ENCODE measurements at places on chromosomes 4 and X.
A peak's percentile ranks its signal among the peaks of the same experiment; 100 is the strongest.

DNA sequence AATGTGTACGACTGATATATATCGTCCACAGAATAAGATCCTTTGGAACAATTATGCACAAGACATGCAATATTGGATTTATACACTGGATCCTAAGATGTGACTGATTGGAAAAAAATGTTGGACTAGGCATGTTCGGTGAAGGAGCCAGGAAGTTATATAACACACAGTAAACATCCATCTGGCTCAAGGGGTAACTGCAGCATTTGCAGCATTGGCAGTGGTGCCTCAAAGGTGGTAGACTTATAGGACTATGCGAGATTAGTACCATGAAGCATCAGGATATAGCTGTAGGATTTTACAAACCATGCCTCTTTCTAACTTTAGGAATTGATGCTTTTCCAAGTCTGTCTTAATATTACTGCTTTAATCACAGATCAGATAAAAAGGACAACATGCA, 34.3 kb downstream of the MSX1 start:
- no peak for DNase-seq

DNA sequence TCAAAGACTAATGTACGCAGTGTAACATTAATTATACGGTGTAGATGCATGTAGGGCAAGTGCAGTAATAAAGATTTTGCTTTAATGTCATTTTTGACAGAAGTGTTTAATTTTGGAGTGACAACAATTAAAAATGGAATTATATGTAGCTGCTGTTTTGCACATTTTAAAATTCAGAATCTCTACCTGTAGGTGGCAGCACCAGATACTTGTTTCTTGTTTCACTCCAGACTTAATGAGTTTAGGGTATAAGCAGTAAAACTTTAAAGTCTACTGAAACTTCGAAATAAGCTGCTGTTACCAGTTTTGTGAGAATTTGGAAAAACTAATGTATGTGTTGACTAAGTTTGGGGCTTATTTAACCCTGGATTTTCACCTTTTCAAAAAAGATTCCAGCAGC, 144.9 kb downstream of the POLA1 start:
- no peak for DNase-seq

GRCh38 chrX:115311601-115312001, 22.1 kb downstream of the LUZP4 start:
- DNase-seq = no peak

- DNase-seq = no peak
Measured at GRCh38 chr4:83618431-83618830, 82.5 kb downstream of the GPAT3 start.

GRCh38 chr4:52948057-52948423, 85.9 kb downstream of the RASL11B start:
- DNase-seq = no peak

DNA sequence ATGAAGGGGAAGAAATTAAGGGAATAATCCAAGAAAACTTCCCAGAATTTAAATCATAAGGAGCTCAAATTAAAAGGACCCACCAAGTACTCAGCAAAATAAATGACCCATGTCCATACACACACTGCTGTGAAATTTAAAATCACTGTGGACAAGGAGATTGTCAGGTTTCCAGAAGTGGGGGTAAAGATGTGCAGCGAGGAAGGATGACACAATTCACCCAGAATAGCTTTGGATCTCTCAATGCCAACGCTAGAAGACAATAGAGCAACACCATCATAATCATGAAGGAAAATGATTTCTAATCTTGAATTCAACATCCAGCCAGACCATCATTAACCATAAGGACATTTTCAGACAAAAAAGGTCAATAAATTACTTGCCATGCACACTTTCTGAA, 65.7 kb downstream of the CASK start:
- DNase-seq = no peak

- DNase-seq = no peak
Measured at GRCh38 chr4:67291644-67292043, 253.7 kb downstream of the CENPC start.

DNA sequence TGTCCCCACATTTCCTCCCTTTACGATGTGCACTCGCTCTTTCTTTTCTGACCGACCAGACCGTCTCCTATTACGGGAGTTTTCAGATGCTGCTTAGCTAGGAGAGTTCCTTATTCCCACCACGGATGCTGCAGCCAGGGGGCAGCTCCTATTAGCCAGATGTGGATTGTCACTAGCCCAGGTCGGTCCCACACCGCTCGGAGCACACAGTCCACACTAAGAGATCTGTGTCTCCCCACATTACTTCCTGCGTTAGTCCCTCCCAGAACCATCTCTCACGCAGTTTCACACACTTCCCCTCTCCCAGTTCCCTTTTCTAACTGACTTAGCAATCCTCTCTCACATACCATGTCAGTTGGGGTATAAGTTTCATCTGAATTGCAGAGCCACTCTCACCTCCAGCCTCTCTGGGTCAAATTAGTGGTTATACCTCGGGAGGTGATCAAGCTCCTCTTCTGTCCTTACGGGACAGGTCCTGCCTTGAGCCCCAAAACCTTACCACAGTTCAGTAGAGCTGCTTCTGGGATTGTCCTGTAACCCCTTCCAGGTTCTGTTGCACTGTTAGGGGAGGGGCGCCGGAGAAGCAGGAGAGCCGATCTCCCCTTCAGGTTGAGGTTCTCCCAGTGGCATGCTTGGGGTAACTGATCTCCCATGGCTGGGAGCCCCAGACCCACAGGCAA, 28.2 kb downstream of the SULT1E1 start:
- DNase-seq = no peak

GRCh38 chr4:35164063-35164462, 1080.3 kb downstream of the ARAP2 start:
- no peak for DNase-seq

DNA sequence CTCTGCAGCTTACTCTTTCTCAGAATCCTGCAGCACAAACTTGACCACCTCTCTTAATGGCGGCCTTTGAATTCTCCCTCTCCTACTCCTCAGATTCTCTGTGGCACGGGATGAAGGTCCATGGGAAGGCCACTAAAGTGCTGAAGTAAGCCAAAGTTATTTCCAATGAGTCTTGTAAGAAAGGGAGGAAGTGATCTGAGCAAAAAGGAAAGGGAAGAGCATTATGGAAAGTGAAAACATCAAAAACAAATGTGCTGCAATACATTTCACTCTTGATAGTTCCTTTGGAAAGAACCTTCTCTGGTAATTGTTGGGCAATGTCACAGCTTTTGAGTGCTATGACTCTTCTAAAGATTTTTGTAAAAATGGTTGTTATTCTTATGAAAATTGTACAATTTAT, 54.3 kb upstream of the CAMK2D start:
- DNase-seq = no peak

GRCh38 chr4:129282293-129282692, 186.3 kb downstream of the C4orf33 start:
- no peak for DNase-seq

- no peak for DNase-seq
Measured at GRCh38 chr4:102439236-102439614, 61.9 kb upstream of the NFKB1 start.

DNA sequence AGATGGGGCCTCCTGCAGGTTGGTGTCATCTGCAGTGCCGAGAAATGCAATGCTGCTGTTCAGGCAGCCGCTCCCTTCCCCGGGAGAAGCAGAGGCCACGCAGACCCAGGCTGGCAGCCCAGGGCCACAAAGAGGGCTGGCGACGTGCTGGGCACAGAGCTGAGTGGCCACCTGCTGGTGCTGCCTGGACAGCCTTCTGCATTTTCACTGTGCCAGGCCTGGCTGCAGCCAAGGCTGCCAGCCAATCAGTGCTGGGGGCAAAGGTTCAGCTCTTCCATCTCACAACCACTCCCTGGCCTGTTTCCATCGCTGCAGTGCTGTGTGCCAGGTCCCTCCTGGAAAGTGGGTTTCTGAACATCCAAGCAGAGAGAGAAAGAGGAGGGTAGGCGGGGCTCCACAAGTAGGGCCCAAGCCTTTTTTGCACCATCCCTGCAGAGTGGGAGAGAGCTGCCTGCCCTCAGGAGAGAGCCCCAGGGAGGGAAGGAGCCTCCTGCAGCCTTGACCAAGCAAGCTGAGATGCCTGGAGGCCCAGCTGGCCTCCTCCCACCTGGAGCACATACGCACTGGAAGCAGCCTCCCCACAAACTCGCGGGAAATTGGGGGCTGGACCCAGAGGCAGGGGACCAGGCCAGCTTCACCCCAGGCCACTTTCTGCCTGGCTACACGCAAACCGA, 20.1 kb downstream of the ADRA2C start:
- DNase-seq = no peak

- DNase-seq = no peak
Measured at GRCh38 chr4:88706574-88706973, 8.9 kb upstream of the NAP1L5 start.

GRCh38 chrX:103404231-103405008, 28.1 kb downstream of the BEX3 start:
- peak; percentile 51 for DNase-seq

DNA sequence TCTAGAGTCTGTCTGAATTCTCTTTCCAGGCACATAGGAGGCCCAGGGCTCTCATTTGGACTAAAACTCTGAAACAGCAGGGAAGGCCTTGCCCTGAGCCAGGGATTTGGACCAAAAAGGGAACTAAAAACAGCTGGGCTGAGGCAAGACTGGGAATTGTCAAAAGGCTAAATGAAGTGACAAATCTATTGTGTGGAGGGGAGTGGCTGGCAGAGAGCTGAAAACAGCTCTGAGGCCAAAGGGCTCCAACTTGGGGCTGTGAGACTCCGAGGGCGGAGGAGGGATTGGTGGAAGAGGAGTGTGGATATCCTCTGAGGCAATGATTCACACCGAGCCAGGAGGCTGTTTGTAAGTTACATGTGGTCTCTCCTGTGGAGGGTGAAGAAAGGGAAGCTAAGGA, 63.2 kb downstream of the PHEX start:
- no peak for DNase-seq

GRCh38 chr4:41360214-41360920, 103.6 kb downstream of the UCHL1 start:
- peak; percentile 24 for DNase-seq

DNA sequence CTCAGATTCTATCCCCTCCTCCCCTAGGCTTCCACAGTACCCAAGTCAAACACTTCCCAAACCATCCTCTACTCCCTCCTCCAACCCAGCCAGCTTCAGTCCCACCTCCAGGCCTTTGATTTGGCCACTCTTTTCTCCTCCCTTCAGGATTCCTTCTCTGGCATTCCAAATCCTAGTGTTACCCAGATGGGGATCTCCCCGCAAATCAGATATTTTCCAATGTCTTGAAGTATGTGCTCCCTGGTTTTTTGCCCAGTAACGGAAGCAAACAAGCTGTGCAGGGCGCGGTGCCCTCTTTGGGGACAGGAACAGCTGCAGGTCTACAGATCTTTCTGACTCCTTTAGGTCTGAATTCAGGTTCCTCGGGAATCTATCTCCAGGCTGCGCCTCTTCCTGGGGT, 2.2 kb upstream of the SYN1 start:
- DNase-seq = no peak

GRCh38 chrX:106894392-106894909, 8.7 kb downstream of the RIPPLY1 start:
- peak; percentile 31 for DNase-seq

GRCh38 chr4:121654738-121655137, 42.0 kb downstream of the ANXA5 start:
- DNase-seq = no peak

DNA sequence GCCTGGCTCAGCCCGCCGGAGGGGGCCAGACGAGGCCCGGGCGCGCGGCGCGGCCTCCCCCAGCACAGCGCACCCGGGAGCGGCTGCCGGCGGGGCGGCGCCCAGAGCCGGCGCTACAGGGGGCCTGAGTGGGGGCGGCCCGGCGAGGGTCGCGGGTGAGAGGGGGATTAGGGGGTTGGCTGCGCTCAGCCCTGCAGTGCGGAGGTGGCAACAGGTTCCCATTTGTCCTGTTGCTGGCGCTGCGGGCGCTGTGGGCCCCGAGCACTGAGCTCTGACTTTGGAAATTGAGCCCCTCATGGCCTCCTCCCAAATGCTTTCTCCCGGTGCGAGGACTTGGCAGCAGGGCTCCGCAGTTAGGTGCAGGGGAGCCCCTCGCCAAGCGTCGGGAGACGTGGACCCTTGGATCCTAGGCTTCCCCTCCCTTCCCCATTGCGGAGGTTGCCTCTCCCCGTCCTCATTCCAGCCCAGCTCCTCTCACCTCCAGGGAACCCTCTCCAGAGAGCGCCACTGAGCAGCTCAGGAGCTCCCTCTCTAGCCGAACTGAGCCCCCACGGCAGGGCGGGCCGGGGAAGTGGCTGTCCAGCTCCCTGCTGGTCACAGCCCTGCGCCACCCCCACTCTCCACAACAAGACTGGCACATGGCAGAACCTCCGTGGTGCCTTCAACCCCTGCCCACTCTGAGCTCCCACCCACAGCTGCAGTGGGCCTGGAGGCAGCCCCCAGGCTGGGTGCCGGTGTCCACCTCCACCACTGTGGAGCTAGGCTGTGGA, 2.5 kb upstream of the DUSP9 start:
- DNase-seq = no peak

- no peak for DNase-seq
Measured at GRCh38 chrX:5976332-5976731, 252.3 kb downstream of the NLGN4X start.

- DNase-seq = no peak
Measured at GRCh38 chr4:172826861-172827260, 341.8 kb upstream of the GALNT7 start.

DNA sequence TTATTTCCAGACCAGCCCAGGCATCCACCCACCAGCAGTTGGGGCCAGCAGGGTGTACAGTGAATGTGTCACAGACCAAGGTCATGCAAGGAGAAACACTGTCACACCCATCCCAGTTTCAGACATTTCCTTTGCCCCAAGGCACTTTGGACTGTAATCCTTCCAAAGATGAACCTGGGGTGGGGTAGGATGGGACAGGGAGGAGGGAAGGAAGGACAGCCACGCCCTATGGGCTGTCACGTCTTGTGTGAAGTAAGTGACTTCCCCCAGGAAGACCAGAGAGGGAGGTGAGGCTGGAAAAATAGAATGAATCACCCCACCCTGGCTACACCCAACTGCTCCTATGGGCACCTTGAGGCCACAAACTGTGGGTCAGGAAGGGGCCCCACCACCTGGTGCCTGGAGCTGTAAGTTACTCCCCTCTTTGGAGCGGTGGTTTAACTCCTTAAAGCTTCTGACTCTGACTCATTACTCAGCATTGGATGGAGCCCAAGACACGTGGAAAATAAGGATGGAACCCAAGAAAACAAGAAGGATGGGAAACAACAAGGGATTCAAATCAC, 349.9 kb upstream of the KLF3 start:
- no peak for DNase-seq

DNA sequence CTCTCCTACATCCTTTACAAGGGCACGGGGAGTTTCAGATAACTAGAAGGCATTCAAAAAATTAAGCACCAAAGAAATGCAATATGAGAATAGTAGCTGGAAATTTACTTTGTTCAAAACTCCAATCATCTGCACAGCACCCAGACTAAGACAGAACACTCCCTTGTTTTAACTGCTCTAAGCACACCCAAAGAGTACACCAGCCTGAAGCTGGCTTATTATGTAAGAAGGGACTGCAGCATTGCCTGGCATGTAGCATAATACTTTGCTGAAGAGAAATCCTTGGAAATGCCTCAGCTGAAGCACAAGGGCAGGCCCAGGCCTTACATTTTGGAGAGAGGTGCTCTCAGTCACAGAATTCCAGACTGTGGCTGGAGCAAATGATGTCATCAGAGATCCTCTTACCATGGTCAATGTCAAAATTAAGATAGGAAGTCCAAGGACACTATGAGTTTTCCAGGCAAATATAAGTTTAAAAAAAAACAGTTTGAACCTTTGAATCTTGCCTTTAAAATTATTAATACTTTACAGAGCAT, 14.8 kb downstream of the ARHGEF6 start:
- no peak for DNase-seq
